ENCODE measurements at places on chromosomes 6 and 20.

DNA sequence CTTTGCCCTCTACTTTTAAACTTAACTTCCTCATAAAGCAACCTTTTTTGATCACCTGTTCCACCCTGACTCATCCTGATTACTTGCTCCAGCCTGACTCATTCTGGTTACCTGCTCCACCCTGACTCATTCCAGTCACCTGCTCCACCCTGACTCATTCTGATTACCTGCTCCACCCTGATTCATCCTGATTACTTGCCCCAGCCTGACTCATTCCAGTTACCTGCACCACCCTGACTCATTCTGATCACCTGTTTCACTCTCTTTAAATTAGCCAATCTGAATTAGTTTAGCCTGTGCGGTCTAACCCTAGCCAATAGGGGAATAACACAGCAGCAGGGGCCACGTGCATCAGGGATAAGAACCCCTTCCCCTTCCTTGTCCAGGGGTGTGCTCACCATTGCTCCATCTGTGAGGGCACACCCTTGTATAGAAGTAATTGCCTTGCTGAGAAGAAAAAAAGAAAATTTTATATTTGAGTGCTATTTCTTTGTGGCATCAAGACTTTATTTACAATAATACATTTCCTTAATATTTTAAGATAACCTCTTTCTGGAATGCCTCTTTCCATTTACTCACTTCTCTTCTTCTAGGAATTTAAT is 17.9 kb downstream of the HLA-G start:
- DNase-seq, result peak; percentile 26

- DNase-seq, result no peak
Measured at GRCh38 chr6:44892579-44892978, 435.6 kb upstream of the RUNX2 start.

DNA sequence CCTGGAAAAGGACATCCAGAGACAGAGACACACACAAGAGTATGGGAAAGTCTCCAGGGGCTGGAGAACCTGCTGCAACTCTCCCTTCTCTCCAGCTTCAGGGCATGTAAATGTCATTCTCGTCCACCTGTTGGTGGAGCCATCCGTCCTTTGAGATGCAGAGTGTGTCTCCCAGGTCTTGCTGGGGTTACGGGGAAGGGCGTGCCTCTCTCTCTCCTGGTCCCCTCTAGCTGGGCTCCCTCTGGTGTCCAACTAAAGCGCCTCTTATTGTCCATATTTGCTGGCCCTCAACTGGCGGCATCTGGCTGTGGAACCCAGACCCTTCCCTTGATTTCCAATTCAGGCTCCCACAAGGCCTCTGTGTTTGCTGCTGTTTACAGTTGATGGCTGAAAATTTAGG is 244.1 kb downstream of the BMP7 start:
- DNase-seq, result no peak

- no peak for DNase-seq
Measured at GRCh38 chr20:43442282-43442880, 15.3 kb upstream of the SRSF6 start.

GRCh38 chr6:85134172-85134571 is 315.7 kb upstream of the NT5E start:
- no peak for DNase-seq

DNA sequence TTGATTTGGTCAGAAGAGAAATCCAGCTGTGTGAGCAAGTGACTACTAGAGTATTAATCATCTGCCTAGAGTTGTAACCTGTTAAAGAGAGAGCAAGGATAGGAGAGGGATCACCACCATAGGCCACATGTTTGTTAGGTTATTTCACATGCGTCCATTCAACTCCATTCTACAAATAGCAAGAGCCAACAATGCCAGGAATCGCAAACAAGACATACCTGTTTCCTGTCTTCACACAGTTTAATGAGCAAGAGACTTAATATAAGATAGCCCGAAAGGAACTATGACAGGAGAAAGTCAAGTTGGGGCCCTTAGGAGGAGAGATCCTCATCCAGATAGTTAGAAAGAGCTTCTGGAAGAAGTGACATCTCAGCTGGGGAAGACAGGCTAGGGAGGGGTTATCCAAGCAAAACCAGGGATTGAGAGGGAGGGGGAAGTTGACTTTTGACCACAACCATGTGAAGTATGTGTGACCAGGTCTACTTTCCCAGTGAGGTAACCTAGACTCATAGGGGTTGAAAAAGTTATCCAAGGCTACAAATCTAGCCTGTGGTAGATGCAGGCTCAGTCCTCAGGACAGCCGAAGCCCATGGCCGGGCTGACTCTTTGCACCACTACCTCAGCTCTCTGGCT is 147.4 kb downstream of the ALDH8A1 start:
- DNase-seq, result no peak

All from stimulated activated CD4-positive, alpha-beta T cell treated with anti-CD3 and anti-CD28 coated beads, Interleukin-12 subunit alpha, Interleukin-12 subunit beta, amount 100 ng/mL, for 48 hours (primary cell).